NCI-H748 treated with DMSO at 0.1 percent for 48 hours (cell line): ENCODE measurements at places on chromosomes 7 and 10.

DNA sequence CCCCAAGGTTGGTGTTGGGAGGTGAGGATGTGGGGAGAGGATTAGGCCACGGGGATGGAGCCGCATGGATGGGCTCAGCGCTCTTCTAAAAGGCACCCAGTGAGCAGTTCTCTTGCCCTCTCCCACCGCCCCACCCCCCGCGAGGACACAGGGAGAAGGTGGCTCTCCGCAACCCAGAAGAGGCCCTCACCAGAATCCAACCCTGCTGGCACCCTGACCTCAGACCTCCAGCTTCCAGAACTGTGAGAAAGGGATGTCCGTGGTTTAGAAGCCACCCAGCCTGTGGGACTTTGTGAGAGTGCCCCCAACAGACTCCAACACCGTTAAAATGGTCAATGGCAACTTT lies 242.8 kb upstream of the PPP2R2D start:
- DNase-seq = no peak

- no peak for DNase-seq
Measured at GRCh38 chr10:89162596-89162995, 44.5 kb downstream of the CH25H start.

DNA sequence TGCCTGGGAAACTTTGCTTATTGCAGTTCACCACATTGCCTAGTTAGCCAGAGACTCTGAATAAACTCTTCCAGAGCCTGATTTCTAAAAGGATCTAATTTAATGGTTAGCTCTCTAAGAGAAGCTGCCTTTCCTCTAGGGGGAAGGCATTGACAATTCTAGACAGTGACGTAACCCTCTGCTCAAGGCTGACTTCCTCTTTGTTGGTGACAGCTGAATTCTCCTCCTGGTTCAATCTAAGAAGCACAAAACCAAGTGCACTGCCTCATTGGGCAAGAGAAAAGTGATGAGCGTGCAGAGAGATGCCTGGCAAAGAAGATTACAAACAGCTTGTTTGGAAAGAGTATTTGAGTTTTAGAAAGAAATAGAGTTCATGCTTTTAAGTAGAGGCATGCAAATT lies 102.7 kb downstream of the MACC1 start:
- DNase-seq = no peak

DNA sequence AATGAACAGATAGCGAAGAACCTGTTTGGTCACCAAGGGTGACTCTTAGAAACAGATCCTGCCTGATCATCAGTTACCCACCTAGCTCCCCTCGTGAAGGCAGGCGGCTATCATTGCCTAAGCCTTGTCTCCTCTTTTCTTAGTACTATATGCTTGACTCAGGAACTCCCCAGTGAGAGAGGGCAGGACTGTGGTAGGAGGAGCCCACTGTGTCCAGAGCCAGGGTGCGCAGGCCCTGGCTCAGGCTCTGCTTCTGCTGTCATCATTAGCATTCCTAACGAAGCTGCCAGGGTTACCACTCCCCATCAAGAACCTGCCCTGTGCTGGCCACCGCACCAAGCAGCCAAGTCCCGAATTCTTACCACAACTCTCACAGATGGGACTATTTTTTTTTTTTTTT lies 160.8 kb downstream of the CHN2 start:
- no peak for DNase-seq

DNA sequence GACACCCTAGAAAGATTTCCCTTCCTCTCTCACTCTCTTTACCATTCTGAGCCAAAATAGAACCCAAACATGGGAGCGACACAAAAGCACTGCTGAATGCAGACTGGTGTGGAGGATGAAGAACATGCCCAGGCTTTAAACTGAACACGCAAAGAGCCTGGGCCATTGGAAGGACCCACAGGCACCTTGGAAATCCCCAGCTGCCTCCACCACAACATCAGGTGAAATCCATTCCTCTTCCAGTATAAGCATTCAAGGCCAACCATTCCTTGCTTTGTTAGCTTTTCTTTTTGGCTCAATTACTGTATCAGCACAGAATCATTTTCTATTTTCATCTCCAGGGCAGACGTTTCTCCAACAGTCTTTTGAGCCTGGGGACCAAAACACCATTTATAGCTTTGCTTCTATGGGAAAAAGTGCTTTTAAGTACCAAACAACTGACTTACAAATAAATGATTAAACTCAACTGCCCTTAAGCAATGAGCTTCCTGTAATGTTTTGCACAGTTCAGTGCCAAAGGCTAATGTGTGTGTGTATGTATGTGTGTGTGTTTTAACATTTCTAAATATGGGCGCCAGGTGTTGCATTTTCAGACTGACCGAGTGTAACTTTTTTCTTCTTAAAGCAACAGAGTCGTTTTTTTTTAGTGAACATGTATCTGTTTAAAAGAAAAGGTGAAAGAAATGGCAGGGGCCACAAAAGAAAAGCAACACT lies 16.2 kb upstream of the BLNK start:
- DNase-seq = peak; percentile 5

DNA sequence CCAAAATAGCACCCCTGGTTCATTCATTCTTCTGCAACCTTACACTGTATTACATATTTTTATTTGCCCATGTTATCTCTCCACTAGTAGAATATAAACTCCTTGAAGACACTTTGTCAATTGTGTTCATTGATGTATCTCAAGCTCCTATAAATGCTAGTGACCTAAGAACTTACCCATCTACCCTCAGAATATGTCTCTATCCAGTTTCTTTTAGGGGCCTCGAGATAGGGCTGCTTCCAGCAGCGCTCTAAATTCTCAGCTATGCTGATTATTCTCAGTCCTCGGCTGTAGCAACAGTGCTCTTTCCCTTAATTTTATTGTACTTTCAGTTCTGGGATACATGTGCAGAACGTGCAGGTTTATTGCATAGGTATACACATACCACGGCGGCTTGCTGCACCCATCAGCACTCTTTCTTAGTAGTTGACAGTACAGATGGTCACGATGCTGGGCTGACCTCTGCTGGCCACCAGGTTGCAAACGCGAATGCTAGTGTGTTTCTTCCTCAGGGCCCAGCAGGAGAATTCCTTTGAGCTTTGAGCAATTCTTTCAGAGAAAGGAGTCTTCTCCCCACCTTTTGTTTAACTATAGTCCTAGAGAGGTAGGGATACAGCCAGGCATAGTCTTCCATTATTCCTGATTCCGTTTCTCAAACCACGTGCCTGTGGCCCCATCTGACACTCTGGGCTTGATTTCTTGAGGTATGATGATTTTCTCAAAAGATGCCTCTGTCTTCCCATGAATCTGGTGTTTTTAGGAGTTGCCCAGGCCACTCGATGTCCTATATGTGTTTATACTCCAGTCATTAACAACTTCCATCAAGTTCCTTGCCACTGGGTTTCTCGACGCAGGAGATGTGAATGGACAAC lies 49.1 kb upstream of the CDC14C start:
- DNase-seq = peak; percentile 70

DNA sequence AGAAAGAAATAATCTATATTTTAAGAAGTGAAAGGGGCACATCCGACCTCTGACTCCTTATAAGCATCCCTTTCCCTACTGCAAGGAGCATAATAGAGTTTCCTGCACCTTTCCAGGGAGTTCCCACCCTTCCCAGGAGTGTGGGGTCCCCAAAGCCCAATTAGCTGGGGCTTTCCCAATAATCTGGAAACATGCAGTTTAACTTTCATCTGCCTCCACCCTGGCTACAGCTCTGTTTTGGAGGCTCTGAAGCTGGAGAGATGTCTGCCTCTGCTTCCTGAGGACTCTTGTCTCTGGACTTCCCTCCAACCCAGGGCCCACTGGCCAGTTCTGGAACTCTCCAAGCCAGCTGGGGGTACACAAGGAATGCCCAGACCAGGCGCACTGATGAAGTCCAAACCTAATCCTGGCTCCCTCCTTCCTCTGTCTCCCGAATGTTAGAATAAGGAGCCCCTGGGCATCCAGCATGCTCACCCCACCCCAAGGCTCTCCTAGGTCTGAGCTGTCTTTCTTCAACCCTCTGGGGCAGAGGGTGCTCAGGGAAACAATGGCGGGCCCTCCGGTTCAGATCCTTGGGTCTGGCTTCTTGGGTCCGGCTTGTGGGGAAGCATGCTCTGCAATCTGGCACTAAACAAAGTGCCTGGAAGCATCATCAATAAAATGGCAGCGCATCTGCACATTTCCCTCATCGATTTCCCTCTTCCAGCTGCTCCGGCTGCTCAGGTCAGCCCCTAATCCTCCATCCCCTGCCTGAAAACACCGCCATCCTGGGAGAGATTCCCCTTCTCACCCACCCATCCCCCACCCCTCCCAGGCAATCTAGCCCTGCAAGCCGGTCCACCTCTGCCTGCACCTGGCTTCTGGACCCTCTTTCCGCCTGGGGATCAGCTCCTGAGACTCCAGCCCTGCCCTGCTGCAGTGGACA lies 13.3 kb downstream of the HOXA4 start:
- no peak for DNase-seq

GRCh38 chr7:111090846-111091245 lies at the start of gene LRRN3:
Gene LRRN3, plus strand, starts transcription at chr7:111091127. Its CDS starts 31,646 bp downstream, at chr7:111122773.
- DNase-seq = peak; percentile 82

DNA sequence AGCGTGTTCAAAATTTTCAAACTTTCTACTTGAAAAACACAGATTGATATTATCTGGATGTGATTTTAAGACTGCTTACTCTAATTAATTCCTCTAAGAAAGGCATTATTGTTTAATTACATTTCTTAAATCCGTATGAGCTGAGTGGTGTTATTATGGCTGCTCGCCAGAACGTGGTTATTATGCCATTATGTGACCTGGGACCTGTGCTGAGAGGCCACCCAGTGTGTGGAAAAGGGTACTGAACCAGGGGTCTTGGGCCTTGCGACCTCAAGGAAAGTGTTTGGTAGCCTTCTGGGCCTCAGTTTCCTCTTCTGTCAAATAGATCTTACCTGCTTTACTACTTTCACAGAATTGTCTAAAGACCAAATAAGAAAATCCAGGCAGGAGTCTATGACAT lies 15.4 kb downstream of the LGI1 start:
- DNase-seq = no peak

GRCh38 chr10:47286116-47286505 lies 13.9 kb upstream of the GDF10 start:
- no peak for DNase-seq

GRCh38 chr7:82419200-82419599 lies 24.4 kb downstream of the CACNA2D1 start:
- peak; percentile 77 for DNase-seq

DNA sequence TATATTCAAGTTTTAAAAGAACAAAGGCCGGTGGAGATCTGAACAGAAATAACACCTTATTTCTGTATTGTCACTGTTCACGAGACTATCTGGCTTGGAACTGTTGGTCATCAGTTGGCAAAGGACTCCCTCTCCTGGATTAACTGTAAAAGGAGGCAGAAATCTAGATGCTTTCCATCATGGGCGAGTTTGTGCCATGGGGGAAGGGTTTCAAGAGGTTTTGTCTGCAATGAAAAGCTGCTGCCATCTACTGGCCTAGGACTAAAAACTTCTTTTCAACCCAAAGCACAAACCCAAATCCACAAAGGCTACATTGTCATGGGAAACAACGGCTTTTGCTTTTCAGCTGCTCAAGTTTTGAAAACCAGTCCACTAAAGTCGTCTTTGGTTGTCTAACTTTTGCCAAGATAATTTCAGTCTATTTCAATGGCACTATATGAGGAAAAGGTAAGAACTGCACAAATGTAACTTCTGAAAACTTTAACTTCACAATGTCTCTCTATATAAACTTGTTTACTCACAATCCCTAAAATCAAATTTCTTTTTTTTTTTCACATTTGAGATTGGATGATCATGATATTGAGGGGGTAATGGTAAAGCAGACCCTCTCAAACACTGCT lies 196.8 kb downstream of the SKAP2 start:
- DNase-seq = peak; percentile 98
